ENCODE measurements at places on chromosomes 2 and 18.

DNA sequence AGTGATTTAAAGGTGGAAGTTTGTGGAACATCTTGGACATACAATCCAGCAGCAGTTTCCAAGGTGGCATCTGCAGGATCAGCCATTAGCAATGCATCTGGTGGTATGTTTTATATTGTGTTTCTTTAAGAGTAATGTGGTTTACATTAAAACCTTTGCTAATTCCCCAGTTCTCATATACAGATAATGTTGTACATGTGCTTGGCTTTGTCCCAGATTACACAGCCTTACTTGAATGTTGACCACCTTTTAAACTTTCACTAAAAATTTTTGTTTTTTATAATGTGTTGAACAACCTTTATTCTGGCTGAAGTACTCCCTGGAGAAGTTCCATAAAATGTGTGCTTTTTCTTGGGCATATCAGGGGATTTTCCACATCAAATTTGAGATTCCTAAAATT, 57.5 kb downstream of the MIB1 start:
- no peak for DNase-seq

DNA sequence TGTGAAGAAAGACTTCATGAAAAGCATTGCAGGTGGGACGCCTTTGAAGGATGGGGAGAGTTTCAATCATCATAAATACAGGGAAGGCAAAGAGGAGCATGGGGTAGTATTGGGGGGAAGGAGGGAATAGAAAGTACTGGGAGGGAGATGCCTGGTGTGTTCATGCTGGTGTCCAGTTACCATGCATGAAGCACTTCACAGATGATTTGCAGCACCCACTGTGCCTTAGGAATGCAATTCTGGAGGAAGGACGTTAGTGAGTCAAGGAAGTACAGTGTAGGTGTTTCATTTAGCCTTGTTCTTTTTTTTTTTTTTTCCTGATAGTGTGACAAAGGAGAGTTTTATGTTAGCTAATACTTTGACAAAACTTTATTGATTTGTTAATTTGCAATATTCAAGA, 36.8 kb downstream of the ADAM23 start:
- no peak for DNase-seq

GRCh38 chr2:116706396-116706795, 1108.1 kb upstream of the DDX18 start:
- DNase-seq: no peak

DNA sequence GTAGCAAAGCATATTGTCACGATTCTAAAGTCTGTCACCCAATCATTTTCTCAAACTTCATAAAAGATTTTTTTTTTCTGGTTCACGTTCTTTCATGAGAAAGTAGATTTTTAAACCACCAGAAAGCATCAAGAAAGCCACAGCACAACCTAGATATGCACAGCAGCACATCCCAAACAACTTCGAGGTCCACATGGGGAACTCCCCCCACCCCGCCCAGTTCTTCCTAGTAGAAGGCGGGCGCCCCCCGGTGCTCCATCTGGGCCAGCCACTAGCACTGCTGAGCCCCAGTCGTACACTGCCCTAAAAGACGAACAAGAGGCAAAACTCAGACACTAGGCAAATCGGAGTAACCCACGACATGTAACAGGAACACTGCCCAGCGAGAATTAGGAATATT, 15.5 kb downstream of the HDLBP start:
- no peak for DNase-seq

- DNase-seq: no peak
These were observed 2.9 kb downstream of the TBR1 start for GRCh38 chr2:161418715-161419637.
